ENCODE measurements at places on chromosomes 13 and 19.
A peak's percentile ranks its signal among the peaks of the same experiment; 100 is the strongest.

- no peak for DNase-seq
These were observed 15.7 kb downstream of the COL4A1 start for GRCh38 chr13:110291286-110291685.

- no peak for DNase-seq
These were observed 12.7 kb upstream of the HNRNPL start for GRCh38 chr19:38862321-38863059.

DNA sequence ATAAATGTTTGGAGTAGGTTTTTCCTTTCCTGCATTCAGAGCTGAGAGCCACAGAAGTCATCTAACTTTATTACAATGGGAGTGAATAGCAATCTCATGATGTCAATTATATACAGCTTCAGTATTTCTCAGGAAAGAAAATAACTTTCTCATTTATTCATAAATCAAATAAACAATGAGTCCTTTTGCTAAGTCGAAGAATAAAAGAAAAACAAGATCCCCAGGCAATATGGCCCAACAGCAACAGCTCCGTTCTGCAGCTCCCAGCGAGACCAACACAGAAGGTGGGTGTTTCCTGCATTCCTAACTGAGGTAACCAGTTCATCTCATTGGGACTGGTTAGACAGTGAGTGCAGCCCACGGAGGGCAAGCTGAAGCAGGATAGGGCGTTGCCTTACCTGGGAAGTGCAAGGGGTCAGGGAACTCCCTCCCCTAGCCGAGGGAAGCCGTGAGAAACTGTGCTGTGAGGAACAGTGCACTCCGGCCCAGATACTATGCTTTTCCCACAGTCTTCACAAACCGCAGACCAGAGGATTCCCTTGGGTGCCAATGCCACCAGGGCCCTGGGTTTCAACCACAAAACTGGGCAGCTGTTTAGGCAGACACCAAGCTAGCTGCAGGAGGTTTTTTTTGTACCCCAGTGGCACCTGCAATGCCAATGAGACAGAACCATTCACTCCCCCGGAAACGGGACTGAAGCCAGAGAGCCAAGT lies 128.2 kb downstream of the SLITRK1 start:
- no peak for DNase-seq

- no peak for DNase-seq
These were observed 20.8 kb downstream of the ZNF283 start for GRCh38 chr19:43847884-43848283.

- DNase-seq: peak; percentile 86
These were observed 2.0 kb upstream of the RNF126 start for GRCh38 chr19:664913-665443.

DNA sequence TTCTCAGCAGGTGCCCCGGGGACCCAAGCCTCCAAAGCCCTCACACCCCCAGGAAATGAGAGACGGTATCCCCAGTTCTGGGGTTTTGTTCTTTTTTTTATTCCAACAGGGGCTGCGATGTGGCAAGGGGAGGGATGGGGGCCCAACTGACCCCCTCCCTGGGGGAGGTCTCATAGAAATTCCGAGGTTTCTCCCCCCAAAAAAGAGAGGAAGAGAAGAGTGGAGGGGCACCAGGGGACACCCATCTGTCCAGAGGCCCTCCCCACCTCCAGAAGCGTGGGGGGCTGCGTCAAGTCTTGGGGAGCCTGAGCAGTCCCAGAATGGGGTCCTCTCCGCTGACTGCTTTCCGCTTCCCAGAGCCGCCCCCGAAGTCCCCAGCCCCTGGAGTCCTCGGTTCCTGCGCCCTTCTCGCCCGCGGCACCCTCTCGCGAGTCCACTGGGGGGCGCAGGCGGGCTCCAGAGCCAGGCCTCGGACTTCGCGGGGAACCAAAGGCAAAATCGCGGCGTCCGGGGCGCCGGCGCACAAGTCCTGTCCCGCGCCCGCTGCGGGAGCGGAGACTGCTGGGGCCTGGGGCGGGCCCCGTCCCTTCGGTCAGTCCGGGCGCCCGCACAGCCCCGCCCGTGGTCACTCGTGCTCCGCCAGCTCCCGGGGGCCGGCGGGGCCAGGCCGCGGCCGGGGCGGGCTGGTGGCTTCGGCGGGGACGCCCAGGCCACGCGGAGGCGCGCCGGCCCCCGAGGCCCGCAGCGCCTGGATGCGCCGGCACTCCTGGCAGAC lies 4.4 kb upstream of the ATP1A3 start:
- peak; percentile 35 for DNase-seq

GRCh38 chr19:34474233-34474989 lies 7.1 kb upstream of the WTIP start:
- DNase-seq: no peak

- DNase-seq: peak; percentile 64
These were observed 9.4 kb downstream of the LTBP4 start for GRCh38 chr19:40610396-40611064.

- DNase-seq: no peak
These were observed 26.7 kb upstream of the NPAS1 start for GRCh38 chr19:46992699-46993535.

- DNase-seq: no peak
These were observed 898.9 kb upstream of the MIR17HG start for GRCh38 chr13:90448466-90449037.

- DNase-seq: no peak
These were observed 16.2 kb downstream of the NFIC start for GRCh38 chr19:3382460-3383100.

DNA sequence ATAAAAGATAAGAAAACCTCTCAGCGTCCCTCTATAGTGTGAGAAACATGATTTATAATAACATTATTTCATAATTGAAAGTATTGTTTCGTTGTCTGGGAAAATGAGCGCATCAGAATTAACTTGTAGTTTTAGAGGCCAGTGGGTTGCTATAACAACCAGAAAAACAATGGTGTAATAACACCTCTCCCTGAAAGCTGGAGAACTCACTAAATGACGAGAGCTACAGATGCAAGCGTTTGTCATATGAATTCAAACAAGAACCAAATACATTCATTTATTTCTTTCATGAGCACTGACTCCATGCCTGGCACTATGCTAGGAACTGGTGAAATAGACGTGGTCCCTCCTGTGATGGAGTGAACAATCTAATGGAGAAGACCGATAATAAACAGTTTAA lies 16.3 kb downstream of the KBTBD7 start:
- DNase-seq: no peak

DNA sequence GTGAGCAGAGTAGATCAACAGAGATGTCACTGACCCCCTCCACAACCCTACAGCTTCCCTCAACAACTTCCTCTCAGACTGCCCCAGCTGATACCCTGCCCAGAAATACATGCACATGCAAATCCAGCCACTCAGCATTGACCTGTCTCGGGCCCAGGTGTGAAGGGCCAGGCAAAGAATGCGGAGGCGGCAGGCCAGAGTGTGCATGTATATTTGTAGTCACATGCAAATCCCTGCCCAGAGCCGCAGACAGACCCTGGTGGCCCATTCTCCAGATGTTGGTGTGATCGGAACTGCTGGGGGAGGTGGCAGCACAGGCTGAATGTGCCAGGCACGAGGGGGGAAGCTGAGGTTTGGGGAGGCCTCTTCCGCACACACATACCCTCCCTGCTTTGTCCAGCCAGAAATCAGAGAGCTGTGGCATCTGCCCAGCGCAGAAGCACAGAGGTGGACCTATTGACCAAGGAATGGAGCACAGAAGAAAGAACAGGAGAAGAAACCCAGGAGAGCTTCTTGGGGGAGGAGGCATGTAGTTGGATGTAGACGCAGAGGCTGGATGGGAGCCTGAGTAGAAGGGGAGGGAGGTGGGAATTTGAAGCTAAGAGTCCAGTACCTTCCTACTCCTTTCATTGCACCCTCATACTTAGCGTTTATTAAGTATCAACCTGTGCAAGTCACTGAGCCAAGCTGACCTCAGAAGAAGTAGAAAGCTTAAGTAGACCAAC lies 14.4 kb downstream of the MEF2B start:
- DNase-seq: no peak
